T-helper 9 cell (primary cell): ENCODE measurements at places on chromosomes 7 and 10.

DNA sequence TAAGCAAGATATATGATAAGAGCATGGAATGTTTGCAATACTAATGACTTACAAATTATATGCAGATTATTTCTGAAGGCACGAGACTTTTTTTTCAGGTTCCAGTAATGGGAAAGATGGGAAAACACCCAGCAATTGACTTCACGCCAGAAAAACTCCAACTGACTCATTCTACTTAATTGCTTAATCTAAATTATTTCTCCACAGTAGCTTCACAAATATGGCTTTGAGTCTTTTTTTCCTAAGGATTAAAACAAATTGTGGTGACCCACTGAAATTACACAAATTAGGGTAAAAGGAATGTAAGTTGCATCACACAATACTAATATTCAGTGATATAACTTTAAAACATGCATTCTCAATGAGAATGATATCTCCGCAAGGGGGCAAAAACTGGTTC is 138.7 kb downstream of the GNAI1 start:
- no peak for DNase-seq

GRCh38 chr10:35172146-35172545 is 45.5 kb downstream of the CREM start:
- no peak for DNase-seq

GRCh38 chr7:155234950-155235789 is 62.5 kb upstream of the INSIG1 start:
- DNase-seq = no peak

- no peak for DNase-seq
Observed at GRCh38 chr10:43731486-43731885, 82.8 kb upstream of the ZNF32 start.

DNA sequence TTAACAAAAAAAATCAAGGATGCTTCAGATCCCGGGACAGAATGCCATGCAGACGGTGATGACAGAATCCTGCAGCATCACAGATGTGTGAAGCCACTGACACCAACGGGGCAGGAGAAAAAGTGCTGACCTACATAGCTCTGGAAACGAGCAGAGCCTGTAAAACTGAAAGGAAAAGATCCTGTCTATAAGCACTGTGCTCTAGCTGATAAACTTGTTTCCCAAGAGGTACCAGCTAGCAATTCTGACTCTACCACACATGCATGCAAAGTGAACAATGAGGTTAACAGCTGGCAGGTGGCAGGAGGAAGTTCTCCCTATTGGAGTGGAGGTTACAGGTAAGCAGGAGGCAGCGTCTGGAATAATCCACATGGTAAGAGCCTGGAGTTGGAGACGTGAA is 75.6 kb downstream of the PTPRN2 start:
- no peak for DNase-seq

- DNase-seq = no peak
Observed at GRCh38 chr10:16792675-16793074, 24.5 kb downstream of the RSU1 start.

DNA sequence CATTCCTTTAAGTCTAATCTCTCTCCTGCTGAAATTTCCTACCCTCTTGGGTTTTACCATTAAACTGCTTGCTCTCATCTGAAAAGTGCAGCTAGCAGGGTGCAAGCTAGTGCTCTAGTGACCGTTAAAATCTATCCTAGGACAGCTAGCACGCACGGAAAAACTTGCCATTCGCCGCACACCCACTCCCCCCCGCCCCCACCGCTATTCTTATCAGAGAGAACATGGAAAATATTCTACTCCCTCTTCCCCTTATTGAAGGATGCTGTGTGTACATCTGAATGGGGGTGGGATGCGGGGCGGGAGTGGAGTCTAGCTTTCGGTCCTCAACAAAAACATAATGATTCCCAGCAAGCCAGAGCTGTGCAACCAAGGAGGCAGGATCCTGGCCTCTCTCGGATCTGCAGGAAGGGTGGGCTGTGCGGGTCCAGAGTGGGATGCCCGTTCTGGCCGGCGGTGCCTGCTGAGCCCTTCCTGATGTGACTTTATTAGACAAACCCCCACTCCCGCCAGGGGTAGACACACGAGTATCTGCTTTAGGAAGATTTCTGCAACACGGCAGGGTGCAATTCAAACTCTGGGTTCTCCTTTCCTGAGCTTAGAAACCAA is 1.1 kb upstream of the ADRA2A start:
- DNase-seq = no peak

DNA sequence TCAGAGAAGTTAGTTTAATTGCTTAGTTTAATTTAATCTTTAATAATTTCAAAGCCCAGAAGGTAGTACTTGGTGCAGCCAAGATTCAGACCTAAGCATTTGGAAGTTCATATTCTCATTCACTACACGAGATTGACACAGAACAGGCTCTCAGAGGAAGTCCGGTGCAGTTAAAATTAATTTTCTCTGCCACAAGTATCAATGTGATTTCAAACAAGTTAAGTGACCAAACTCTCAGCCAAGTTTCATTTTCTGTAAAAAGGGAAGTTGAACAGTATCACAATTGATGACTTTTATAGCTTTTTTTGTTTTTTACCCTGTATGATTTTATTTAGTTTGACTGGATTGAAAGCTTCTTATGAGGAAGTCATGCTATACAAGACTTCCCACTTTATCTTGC is 1494.9 kb upstream of the LRRTM3 start:
- no peak for DNase-seq

- DNase-seq = no peak
Observed at GRCh38 chr7:150949564-150949963, 28.6 kb downstream of the KCNH2 start.

- no peak for DNase-seq
Observed at GRCh38 chr7:20064181-20064970, 152.8 kb downstream of the MACC1 start.

GRCh38 chr7:158320328-158320727 is 267.3 kb downstream of the PTPRN2 start:
- DNase-seq = no peak

DNA sequence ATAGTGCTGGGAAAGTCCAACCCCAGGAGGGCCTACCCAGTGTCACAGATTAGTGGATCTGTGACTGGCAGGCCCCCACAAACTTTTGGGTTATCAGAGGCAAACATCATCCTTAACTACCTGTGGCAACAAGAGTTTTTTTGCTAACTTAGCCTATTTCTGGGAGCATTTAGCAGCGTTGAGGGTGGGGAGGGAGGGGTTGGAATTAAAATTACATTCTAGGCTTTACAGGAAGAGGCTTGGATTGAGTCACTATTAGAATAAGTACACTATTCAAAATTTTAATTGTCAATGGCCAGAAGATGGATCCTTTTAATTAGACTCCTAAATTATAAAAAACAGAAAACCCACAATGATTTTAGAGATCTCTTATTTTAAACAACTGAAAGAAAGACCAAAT is 267.9 kb upstream of the NPSR1 start:
- DNase-seq = no peak

DNA sequence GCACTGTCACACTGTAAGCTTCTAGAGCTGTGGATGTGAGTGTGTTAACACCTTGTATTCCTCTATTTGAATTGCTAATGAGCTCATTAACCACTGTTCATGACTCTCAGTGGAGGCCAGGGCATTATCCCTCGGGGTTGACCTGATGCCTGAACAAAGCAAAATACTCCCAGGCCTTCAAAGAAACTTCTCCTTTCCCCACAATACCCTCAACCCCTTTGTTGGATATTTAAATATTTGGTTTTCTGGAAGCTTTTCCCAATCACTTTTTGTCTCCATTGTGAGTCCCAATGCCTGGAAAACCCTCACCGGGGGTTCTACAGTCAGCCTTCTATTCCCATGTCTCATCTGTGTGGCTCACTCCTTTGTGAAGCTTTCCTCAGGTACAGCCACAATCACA is 780.1 kb downstream of the PHTF2 start:
- DNase-seq = no peak

GRCh38 chr10:69419096-69419743 is 2.5 kb upstream of the TACR2 start:
- DNase-seq = no peak

- no peak for DNase-seq
Observed at GRCh38 chr7:94357076-94357475, 37.6 kb upstream of the COL1A2 start.

- DNase-seq = no peak
Observed at GRCh38 chr7:50142425-50143017, 49.5 kb upstream of the ZPBP start.

GRCh38 chr7:140084972-140085371 is 22.2 kb upstream of the PARP12 start:
- DNase-seq = no peak
